ENCODE measurements at places on chromosomes 3 and 15.

DNA sequence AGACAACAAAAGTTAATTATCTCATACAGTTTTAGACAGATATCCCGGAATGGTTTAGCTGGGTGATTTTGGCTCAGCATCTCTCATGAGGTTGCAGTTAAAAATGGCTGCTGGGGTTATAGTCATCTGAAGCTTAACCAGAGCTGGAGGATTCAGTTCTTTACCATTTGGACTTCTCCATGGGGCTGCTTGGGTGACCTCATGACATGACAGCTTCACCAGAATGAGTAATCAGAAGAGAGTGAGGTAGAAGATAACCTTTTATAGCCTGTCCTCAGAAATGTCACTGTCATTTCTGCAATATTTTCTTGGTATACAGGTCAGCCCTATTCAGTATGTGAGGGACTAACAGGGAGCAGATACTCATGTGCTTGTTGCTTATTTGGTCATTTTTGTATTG, 30.9 kb downstream of the TFG start:
- no peak for DNase-seq

DNA sequence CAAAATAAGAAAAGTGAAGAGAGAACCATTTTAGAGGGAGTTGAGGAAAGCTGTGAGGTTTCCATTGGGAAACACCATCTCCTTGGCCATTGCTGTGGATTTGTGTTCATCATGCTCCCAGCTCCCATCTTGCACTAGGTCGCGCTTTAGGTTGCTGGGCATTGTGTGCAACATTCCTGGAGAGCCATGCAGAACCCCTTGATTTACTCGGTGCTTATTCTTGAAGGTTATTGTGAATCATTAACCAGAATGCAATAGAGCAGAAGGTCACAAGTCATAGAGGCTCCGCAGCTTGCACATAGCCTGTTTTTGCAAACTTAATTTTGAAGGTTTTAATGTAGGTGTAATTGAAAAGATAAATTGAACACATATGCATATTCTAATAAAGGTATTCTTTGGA, 239.2 kb upstream of the IL12A start:
- DNase-seq, result no peak

DNA sequence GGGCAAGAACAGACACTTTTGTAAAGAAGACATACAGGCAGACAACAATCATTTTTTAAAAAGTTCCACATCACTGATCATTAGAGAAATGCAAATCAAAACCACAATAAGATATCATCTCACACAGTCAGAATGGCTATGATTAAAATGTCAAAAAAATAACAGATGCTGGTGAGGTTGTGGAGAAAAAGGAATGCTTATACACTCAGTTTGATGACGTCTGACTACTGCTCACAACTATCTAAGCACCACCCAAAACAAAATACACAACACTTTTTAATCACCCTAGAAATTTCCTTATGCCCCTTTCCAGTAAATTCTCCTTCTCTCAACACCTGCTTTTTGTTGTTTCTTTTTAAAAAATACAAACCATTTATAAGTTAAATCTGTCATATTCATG, 228.8 kb downstream of the ISL2 start:
- no peak for DNase-seq

GRCh38 chr3:12681943-12682390, 18.1 kb upstream of the RAF1 start:
- no peak for DNase-seq

DNA sequence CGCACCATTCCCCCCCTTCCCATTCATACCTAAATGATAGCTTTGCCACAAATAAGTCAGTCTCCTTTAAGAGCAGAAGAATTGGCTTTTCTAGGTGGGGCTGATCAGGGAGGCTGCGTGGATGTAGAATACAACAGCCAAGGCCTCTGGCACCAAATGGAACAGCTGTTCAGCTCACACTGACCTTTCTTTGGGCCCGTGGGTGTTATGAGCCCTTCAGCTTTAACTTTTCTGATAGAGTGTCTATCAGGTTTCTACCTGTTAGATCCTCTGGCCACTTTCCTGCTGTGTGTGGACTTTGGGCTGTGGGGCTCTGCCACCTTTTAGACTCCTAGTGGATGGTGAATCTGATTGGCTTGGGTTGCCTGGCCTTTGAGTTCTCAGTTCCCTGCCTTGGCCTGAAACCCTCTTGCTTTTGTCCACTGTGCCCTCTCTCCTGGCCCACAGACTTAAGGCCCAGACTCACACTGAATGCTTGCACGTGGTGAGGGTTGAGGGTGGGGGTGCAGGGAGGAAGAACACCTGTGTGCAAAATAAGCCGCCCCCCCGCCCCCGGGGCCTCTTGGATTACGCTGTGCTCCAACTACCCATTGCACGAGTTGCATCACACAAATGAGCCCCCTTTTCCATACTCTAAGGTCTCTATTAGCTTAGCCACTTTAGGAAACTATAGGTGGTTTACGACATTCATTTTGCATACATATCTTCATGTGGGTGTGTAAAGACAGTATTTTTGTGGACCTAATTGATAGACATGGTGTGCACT, 1.3 kb upstream of the RFX7 start:
- no peak for DNase-seq

DNA sequence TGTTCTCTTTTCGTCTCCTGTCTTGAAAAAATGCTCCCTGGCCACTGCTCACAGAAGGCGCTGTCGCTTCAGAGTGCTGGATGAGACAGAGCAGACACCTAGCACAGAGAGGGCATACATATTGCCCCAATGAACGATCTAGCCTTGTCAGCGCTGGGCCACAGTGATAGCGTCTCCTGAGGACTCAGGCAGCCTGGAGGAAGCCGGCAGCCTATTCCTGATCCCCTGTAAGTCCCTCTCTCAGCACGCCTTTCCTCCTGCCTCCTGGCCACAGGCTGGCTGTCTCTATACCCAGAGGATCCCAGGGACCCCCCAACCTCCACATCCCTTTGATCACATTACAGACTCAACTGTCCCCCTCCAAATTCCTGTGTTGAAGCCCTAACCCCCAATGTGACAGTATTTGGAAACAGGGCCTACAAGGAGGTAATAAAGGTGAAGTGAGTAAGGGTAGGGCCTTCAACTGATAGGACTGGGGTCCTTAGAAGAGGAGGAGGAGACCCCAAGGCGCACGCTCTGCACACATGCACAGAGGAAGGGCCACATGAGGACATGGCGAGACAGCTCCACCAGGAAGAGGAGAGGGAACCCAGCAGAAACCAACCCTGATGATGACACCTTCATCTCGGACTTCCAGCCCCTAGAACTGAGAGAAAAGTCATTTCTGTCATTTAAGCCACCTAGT, 7.5 kb downstream of the PLA2G4F start:
- no peak for DNase-seq

GRCh38 chr3:46239301-46239938, 2.8 kb upstream of the CCR3 start:
- no peak for DNase-seq
